ENCODE measurements at places on chromosomes 7 and 10.

DNA sequence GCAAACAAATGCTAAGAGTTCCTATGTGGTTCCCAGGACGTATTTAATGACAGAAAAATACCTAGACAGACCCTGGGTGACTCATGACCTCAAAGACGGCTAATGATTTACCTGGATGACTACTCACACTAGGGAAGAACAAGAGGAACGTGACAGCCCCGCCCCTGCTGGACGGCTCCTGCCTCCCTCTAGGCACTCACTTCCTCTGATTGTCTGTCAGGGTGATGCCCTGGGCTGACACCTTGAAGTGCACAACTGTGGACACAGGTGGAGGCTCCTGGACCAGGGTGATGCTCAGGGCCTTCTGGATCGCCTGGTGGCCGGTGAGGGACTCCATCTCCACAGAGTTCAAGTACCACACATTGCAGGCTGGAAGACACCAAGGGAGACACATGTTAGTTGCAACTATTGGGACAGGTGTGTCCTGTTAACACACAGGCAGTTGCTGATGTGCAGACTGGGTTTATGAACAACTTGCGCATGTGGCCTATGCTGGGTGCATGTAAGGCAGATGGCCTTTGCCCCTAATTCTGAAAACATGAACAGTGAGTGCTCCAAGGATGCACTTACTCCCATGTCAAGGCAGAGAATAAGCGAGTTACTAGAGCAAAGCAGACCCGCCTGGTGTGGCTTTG, 298.3 kb downstream of the TNS3 start:
- DNase-seq: no peak

DNA sequence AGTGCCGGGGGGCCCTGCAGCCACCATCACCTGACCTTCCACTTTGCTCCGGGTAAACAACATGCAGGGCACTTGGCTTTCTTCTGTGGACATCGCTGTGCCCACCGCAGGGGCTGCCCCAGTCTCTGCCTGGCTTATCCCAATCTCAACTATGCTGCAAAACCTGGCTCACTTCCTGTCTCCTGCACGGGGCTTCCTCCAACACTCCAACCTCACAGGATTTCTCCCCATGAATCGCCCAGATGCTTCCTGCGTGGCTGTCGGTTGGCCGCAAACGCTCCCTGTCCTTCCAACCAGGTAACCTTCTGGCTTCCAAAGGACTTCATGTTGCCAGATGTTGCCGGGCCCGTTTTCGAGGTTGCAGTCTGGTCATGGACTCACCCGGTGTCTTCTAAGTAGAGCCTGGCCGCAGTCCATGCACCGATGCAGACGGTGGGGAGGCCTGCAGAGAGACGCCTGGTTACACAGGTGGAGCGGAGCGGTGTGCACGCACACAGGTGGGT, 109.0 kb downstream of the VIPR2 start:
- DNase-seq: no peak

GRCh38 chr7:158950914-158951635, 94.7 kb downstream of the DYNC2I1 start:
- no peak for DNase-seq

- DNase-seq: peak; percentile 63
Observed at GRCh38 chr7:44325811-44326241, 432 bp upstream of the CAMK2B start.

DNA sequence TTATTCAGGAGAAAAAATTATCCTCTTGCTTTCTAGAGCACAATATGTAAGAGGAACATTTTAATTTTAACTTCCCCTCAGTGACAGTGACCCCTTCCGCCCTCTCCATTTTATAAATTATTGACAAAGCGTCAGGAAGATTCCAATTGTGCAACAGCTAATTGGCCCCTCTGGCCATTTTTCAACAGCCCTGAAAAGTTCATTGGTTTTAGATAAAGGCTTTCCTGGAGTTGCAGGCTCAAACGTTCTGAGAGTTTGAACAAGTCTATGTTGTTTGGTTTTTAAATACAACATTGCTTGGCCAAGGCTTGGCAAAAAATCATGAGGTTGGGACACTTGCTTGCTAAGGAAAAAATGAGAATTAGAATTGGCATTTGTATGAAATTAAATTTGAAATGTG, 422.2 kb upstream of the ANKRD30A start:
- no peak for DNase-seq

- DNase-seq: no peak
Observed at GRCh38 chr10:58951746-58952145, 224.7 kb upstream of the PHYHIPL start.

- no peak for DNase-seq
Observed at GRCh38 chr7:118305671-118306070, 81.2 kb downstream of the ANKRD7 start.

- peak; percentile 50 for DNase-seq
Observed at GRCh38 chr7:76259124-76260093, 43.1 kb upstream of the HSPB1 start.

DNA sequence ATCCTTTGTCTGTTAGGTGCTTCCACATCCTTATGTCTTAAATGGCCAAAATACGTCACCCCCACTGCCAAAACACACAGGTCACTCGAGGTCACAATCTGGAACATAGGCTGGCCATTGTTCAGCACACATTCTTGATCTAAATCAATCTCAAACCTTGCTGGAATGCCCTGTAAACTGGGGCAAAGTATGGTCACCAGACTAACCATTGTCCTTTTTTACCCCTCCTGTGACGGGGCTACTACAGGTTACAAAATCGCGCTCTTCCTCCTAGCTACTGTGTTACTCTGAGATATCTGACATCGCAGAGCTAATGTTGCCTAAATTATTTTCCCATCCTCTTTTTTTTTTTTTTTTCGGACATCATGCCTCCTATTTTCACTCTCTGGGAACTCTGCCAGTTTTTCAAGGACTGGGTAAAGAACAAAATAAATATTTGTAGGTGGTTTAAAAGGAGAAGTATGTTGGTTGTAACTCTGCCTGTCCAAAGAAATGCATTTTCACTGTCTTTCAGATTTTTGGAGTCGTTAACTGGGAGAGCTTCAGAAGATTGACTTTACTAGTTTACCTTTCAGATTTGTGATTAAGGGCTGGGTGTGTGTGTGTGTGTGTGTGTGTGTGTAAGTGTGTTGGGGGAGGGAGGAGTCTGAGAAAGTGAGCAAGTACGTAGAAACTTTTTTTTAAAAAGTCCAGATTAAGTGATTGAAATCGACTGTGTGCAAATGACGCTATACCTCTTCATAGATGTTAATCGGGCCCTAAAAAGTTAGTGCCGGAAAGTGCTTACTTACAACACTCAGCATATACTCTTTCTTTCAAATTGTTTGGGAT, 942 bp upstream of the KIAA1217 start:
- no peak for DNase-seq

DNA sequence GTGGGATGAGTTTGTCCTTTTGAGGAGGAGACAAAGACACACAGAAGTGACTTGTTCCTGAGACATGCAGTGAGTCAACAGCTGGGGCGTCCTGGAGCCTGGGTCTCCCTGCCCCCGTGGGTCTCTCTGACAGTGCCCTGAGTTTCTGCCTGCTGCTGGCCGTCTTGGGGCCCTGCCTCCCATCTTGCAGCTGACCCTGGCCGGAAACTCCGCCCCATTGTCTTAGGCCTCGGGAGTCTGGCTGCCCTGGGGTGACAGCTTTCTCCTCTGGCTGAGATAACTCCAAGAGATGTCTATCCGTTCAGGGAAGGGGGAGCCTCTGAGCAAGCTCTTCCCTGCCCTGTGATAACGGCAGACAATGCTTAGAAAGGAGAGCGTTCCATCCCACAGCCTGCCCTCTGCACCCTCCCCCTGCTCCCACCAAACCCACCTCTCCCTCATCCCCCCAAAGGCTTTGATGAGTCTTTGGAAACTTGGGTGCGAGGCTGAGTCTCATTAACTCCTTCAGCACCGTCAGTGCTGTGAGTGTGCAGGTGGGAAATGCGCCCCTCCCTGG, 69.5 kb upstream of the PODXL start:
- no peak for DNase-seq

DNA sequence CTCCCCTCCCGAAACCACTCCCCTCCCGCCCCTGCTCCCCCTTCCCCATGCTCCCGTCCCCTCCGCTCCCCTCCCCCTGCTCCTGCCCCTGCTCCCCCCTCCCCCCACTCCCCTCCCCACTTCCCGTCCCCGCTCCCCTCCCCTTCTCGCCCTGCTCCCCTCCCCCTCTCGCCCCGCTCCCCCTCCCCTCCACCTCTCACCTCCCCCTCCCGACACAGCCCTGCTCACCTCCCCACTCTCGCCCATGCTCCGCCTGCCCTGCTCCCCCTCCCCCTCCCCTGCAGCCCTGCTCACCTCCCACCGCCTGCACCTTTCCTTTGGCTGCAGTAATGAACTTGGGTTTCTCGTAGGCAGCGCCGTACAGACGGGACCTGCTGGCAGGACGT, 49.9 kb upstream of the NKX6-2 start:
- no peak for DNase-seq

DNA sequence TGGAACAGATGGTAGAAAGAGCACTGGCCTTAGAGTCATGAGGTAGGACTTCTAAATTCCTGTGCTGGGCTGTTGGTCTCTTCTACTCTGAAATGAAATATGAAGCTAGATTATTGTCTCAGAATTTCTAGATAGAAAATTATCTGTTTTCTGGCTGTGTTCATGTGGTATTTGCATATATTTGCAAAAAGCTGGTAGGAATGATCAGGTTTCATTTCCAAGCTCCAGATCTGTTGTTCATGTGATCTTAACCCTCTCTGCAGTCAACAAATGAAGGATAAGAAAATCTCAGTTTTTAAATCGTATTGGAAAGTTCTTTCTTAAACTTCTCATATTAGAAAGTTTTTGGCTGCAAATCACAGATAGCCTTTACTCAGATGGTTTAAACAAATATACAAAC, 248.3 kb downstream of the CDK14 start:
- peak; percentile 89 for DNase-seq

DNA sequence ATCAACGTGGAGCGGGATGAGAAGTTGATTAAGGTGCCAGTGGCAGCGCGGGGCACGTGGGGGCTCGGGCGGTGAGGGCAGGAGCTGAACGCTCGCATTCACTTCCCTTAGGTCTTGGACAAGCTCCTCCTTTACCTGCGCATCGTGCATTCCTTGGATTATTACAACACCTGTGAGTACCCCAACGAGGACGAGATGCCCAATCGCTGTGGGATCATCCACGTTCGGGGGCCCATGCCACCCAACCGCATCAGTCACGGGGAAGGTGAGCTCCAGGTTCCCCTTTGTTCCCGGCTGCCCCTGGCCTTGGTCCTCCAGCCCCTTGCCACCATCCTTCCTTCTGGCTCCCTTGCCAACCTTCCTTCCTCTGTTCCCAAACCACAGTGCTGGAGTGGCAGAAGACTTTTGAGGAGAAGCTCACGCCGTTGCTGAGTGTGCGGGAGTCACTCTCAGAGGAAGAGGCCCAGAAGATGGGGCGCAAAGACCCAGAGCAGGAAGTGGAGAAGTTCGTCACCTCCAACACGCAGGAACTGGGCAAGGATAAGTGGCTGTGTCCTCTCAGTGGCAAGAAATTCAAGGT, 2.5 kb downstream of the UFSP1 start:
- DNase-seq: no peak

GRCh38 chr10:23543691-23544380, 105.0 kb downstream of the OTUD1 start:
- no peak for DNase-seq

GRCh38 chr7:90804370-90804769, 208.2 kb downstream of the CDK14 start:
- DNase-seq: no peak

GRCh38 chr7:139118234-139118804, 8.8 kb upstream of the ZC3HAV1 start:
- DNase-seq: no peak

- no peak for DNase-seq
Observed at GRCh38 chr7:47875998-47876744, 72.1 kb downstream of the PKD1L1 start.

DNA sequence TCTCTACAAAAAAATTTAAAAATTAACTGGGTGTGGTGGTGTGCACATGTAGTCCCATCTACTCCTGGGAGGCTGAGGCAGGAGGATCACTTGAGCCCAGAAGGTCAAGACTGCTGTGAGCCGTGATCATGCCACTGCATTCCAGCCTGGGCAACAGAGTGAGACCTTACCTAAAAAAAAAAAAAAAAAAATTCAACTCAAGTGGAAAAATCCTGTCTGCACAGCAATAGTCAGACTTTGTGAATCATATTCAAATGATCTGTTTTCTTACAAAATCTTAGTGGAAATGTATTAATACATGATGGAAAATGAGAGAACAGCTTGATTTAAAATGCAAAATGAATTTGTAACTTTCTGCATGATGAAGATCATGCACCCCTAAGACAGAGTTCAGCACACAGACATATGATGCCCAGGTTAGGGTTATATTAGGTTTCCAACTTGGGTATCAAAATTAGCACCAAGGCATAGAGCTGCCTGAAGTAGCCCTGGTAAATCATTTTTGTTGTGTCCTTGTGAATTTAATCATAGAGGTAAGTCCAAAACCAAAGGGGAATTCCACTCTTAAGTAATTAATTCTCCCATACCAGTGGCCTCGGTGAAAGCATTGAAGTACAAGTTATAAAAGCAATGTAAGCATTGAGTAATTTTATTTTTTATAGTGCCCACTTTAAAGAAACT, 93.8 kb downstream of the ADD3 start:
- no peak for DNase-seq

- DNase-seq: no peak
Observed at GRCh38 chr10:63711867-63712716, 190.9 kb downstream of the REEP3 start.

DNA sequence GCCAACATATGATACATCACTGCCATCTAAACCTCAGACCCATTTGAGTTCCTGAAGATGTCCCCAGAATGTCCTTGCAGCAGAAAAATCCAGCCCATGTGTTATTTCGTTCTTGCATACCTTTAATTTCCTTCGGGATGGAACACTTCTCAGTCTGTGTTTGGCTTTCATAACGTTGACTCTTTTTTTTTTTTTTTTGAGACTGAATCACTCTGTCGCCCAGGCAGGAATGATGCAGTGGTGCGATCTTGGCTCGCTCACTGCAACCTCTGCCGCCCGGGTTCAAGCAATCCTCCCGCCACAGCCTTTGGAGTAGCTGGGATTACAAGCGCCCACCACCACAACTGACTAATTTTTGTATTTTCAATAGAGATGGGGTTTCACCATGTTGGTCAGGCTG, 148.8 kb upstream of the TNRC18 start:
- no peak for DNase-seq

GRCh38 chr7:3310884-3311283, 9.8 kb downstream of the SDK1 start:
- DNase-seq: no peak

DNA sequence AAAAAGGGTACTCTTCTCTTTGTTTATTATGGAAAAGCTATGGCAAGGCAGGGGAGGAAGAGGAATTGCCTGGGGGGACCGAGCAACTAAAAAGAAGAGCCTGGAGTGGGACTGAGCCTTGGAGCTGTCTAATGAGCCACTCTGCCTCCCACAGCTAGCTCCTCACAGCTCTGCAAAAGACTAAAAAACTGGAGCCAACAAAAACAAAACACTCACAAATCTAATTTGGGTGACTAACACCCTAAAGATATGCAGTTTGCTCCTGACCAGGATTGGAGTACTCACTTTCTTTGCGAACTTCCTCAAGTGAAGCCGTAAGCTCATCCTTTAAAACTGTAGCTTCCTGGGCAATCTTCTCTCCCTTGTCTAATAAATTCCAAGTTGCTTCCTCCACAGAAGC, 89.4 kb downstream of the CTNNA3 start:
- no peak for DNase-seq
